GM12864 (cell line): ENCODE measurements at places on chromosomes 1 and 21.

- no peak for DNase-seq
These were observed 104.8 kb upstream of the SLC45A1 start for GRCh38 chr1:8213136-8213535.

- no peak for DNase-seq
These were observed 17.8 kb upstream of the RSBN1 start for GRCh38 chr1:113830039-113830438.

DNA sequence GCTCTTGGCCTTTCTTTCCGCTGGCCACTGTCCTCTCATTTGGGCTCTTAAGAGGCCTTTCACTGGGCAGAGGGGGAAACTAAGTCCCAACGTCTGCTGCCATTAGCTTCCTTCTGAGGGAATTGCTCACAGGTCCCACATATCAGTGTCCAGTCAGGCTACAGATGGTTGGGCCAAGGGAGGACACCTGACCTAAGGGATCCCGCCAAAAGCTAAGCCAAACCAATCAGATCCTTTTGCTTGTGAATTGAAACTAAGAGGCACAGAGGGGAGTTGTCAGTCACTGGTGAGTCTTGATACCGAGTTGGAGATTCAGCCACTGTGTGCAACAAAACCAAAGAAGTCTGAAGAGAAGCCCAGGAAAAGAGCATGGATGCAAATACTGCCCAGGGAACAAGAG is 5.7 kb upstream of the NT5C1A start:
- DNase-seq: no peak

DNA sequence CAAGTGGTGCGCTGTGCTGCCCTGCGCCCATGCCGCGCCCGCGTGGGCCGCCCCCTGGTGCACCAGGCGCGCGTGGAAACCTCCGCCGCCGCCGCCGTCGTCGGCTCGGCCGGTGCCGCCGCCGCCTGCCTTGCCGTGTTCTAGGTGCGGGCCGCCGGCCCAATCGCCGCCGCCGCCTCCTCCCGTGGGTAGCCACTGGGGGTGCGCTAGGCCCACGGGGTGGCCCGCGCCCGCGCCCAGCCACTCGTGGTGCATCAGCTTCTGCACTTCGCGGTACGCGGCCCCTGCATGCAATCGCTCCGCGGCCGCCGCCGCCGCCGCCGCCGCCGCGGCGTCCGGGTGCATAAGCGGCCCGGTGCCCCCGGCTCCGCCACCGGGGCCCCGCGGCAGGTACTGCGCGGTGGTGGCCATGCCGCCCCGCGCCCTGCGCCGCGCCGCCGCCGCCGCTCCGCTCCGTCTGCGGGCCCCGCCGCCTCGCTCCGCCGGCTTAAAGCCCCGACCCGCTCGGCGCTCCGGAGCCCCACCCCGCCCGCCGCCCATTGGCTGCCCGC is at the start of gene POU3F1:
Gene POU3F1 (minus strand): TSS at position 461 of the 551 bp plus-strand sequence. CDS start 50 bp downstream, at position 411.
- no peak for DNase-seq

DNA sequence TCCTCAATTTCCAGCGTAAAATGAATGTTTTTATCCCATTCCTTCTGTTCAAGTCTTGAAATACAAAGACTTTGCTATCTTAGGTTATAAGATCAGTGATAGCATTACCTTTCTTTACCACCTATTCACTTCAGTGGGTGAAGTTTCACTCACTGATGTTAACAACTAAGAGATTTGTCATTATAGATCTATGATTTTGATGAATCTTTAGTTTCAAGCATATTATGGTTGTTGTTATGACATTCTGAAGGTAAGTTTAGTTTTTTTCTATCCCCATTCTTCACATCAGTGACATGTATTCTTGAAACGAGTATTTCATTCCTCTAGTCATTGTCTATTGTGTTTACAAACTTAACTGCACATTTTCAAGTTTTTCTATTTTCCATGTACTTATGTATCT is 182.5 kb downstream of the ATP6V1G3 start:
- no peak for DNase-seq

DNA sequence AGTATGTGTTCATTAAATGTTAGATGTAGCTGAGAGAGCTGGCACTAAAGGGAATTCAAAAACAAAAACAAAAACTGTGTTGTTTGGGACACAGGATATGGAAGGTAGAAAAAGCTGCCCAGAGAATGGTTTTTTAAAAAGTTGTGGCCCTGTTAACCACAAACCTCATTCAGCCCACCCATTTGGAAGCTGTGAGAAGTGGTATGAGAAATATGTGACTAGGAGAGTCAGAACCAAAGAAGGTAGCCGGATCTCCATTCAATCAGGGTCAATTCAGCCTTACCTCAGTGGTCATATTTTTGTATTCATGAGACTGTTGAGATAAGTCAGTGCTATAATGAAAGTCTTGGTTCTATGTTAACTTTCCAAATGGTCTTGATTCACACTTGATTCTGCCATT is 29.8 kb upstream of the CACYBP start:
- no peak for DNase-seq

DNA sequence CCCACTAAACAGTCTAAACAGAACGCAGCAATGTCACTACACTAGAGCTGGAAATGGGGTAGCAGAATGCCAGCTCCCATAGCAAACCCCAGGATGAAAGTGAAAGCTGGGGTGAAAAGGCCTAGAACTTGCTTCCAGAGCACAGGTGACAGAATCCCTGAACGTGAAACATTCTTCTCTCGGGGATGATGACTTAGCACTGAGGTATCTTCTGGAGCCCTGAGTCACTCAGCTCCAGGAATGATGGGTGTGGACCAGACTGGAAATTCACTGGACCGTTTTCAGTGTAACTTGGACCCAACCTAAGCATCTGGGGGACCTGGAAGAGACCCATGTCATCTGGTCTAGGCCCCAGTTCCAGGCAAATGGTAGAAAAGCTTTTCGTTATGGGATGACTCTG is 108.9 kb downstream of the CDC7 start:
- DNase-seq: no peak

- DNase-seq: no peak
These were observed 32.1 kb upstream of the KCNE2 start for GRCh38 chr21:34331726-34332125.

DNA sequence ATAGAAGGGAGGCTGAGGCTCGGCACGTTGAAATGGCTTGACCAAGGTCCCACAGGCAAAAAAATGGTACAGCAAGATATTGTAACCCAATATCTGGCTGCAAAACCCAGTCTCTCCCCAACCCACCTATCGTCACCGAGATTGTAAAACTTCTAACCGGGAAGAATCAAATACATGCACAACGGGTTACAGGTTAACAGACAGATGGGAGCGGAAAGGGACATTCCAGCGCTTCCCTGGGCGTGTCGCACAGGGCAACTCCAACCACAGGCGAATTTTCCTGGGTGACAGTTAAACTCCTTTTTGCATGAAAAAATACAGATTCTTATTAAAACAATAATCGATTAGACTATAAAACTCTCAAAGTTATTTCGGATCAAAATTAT is 31.8 kb upstream of the JUN start:
- no peak for DNase-seq

- DNase-seq: no peak
These were observed 550.2 kb downstream of the USP25 start for GRCh38 chr21:16279731-16280581.
